ENCODE measurements at places on chromosomes 3 and 15.

DNA sequence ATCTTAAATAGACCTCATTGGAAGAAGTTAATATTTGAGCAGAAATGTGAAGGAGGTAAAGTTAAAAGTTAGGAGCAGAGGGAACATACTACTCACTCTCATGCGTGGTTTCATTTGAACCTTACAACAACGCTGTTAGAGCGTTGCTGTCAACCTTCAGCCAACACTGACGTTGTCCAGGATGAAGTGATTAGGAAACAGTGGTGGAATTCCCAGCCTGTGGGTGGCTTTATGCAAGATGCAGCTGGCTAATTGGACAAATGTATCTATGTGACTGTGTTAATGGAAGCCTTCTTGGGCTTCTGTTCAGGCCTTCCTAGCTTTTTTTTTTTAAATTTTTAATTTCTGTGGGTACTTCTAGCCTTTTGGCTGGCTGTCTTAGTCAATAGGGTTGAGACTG lies 40.5 kb downstream of the PTPRG start:
- DNase-seq: no peak

- no peak for DNase-seq
Observed at GRCh38 chr15:48814286-48814685, 3.4 kb upstream of the CEP152 start.

DNA sequence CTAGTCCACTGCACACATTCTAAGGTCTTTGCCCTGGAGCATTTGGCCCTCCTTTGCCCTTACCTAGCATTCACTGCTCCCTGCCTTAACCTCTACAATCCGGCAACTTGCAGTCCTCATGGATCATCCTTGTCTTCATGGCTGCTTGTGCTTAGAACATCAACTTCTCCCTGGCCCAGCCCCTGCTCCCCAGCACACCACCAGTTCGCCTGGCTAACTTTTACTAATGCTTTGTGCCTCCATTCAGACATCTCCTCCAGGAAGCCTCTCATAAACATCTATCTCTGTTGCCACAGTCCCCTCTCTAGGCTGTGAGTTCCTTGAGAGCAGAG lies 57.1 kb downstream of the AAGAB start:
- no peak for DNase-seq

GRCh38 chr3:101643861-101644613 lies 32.9 kb downstream of the ZBTB11 start:
- peak; percentile 84 for DNase-seq

GRCh38 chr3:11953350-11953749 lies 50.8 kb upstream of the SYN2 start:
- no peak for DNase-seq

Data from T-helper 1 cell (primary cell).